Substantia nigra (tissue), 51 donors: ENCODE measurements at places on chromosomes 4 and X.

DNA sequence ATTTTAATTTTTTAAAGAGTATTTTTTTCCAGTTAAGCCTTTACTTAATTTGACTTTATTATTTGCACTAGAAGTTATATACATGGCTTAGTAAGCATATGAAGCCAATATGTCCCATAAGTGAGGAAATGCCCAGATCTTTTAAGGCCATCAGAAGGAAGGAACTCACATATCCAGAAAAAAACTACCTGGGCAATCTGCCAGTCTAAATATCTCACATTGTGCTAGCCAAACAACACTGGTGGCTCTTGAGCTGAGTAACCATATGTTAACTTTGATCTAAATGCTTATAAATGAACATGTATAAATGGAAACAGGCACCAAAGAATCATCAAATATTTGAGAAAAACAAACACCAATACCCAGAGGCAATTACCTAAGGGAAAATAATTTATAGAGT, 138.6 kb upstream of the APOOL start:
- no peak for DNase-seq

- no peak for DNase-seq
Measured at GRCh38 chr4:158649111-158649680, 22.5 kb downstream of the C4orf46 start.

- DNase-seq, result no peak
Measured at GRCh38 chr4:74891037-74891436, 41.9 kb upstream of the PARM1 start.

GRCh38 chr4:184506527-184507121, 32.3 kb upstream of the IRF2 start:
- DNase-seq, result peak; percentile 22

DNA sequence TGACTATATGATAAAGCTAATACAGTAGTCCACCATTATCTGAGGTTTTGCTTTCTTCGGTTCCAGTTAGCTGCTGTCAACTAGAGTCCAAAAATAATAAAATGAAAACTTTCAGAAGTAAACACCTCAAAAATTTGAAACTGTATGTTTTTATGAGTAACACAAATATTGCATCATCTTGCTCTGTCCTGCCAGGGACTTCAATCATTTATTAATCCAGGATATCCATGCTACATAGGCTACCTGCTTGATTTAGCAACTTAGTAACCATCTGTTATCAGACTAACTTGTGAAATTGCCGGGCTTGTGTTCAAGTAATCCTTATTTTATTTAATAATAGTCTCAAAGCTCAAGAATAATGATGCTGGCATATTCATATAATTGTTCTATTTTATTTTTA, 1537.8 kb upstream of the PABPC4L start:
- no peak for DNase-seq

GRCh38 chr4:8105306-8106100, 53.1 kb downstream of the ABLIM2 start:
- DNase-seq, result no peak

- DNase-seq, result no peak
Measured at GRCh38 chrX:46117234-46117633, 428.0 kb downstream of the ZNF674 start.

GRCh38 chr4:183507925-183508696, 3.3 kb downstream of the ING2 start:
- DNase-seq, result no peak

GRCh38 chr4:137677863-137678262, 145.6 kb upstream of the PCDH18 start:
- DNase-seq, result no peak

DNA sequence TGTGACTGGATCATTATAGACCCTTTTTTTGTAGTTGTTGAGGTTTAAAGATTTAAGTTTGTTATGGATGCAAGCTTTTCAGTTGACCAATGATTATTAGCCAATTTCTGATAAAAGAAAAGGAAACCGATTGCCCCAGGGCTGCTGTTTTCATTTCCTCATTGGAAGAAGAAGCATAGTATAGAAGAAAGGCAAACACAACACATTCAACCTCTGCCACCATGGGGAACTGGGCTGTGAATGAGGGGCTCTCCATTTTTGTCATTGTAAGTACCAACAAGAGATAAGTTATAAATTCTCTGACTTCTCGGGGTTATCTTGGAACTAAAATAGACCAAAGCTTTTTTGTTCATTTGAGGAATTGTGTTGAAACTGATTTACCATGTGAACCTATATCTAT, at the start of gene CYBB:
Gene CYBB, plus strand, starts transcription at position 203 of the 400 bp plus-strand sequence. Its CDS starts 19 bp downstream, at position 222.
- no peak for DNase-seq

DNA sequence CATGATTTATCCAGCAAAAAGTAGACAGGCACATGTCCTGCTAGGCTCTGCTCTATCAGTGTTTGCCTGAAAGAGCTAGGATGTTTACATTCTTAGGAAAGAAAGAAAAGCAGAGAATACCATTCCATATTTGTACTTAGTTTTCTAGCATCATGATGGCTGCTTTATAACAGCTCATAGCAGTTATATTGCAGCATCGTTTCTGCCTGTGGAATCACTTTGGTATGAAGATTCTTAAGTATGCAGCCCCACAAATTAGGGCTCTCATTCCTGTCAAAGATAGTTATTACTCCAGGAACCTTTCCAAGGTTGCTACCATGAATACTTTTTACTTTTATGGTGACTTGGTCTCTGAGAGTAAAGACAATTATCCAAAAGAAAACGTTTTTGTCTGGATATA, 119.0 kb upstream of the MYOZ2 start:
- no peak for DNase-seq

GRCh38 chr4:145019346-145019745, 78.7 kb downstream of the ANAPC10 start:
- DNase-seq, result no peak

DNA sequence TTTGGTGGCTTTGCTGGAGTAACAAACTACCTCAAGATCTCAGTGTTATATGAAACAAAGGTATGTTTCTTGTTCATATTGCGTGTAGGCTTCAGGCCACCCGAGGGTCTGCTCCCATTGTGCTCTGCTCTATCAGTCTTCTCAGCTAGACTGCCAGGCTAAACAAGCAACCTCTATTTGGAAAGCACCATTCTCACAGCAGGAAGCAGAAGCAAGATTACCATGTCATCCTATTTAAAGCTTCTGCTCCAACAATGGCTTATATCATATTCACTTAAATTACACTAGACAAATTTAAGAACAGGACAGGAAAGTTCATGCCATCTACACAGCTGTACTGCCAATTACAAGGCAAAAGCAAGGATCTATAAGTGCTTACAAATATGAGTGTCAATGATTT, 385.8 kb downstream of the PPARGC1A start:
- no peak for DNase-seq

DNA sequence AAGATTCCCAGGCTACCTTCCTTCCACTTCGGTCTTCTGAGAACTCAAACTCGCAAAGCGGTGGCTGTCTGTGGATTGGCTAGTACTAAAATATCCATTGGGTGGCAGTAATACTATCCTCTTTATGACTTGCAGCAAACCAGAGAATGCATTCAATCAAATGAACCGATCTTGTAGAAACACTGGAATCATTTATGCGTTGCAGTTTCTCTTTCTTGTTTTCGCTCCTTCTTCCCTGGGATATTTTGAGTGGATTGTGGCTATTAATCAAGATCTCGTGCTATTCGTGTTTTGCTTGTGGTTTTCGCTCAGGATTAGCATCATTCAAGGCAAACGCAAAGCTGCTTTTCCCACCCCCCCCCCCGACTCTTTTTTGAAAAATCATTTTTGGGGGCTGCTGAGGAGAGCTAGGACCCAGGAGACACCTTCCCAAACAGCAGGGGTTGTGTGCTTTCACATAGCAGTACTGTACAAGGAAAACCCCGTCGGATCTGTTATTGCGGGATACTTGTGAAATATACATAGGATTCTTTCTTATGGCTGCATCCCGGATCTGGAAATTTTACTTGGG, at the start of gene IL1RAPL1:
Gene IL1RAPL1, plus strand, starts transcription at position 466 of the 571 bp plus-strand sequence.
- no peak for DNase-seq

DNA sequence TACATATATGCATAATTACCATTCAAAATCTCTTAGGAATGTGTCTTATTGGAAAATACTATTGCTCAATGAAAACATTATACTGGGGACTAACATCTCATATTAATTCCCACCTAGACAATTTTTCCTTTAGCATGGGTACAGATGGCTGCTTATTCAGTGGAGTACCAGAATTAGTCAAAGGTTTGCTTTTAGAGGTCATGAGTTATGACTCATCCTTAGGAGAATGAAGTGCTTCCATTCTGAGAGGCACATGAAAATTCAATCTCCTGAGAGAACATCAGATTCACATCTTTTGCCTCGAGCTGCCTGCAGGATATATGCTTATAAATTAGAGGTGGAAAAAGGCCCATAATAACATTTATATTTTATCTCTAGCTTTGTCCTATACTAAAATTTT, 378.0 kb upstream of the DMD start:
- no peak for DNase-seq

GRCh38 chr4:121390335-121390734, 9.5 kb upstream of the QRFPR start:
- no peak for DNase-seq

DNA sequence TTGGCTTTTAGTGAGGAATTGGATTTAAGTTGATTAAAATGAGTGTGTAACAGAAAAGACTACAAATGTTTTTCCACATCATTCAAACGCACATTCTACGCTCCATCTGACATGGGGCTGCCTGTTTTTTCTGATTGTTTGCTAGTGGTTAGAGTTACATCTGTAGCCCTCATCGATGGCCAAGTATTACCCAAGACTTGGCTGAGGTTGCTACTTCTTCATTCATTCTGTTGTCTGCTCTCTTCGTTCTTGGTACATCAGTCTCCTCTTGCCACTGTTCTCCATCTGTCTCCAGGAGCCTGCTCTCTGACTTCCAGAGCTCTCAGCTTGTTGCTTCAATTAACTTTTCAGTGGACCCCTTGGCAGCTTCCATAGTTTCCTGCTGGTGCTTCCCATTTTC, 1844.6 kb upstream of the TENM3 start:
- no peak for DNase-seq

- no peak for DNase-seq
Measured at GRCh38 chr4:174307694-174308093, 24.0 kb downstream of the CEP44 start.

- no peak for DNase-seq
Measured at GRCh38 chr4:164753873-164754488, at the start of gene SMIM31. Gene SMIM31, plus strand, starts transcription at chr4:164754131. Its CDS starts 16,313 bp downstream, at chr4:164770444.

DNA sequence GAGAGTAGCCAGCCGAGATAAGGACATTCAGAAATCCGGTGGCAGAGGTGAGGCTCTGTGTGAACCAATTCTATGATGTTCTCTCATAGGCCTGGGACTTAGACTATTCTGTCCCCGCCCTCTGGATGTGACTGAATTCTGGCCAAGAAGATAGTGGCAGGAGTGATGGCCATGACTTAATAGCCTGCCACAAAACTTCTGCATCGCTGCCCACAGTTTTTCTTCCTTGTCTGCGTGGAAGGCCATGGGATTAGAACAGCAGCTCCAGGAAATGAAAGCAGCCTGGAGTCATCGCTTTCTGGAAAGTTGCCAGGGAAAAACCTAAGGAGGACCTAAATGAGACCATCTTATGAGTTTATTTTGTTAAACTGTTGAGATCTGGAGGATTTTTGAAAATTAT, 134.7 kb downstream of the F11 start:
- no peak for DNase-seq

DNA sequence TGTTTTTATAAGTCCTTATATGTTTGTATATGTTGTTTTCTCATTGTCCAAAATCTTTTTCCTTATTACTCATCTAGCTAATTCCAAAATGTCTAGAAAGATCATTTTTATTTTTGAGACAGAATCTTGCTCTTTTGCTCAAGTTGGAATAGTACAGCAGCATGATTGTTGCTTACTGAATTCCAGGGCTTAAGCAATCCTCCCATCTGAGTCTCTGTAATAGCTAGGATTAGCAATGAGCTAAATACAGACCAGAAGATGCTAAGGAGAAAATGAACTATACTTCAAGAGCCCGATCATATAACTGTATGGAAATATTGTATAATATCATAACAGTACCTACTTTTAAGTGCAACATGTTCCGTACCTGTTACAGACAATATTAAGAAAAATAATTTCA, 1027.0 kb downstream of the STIM2 start:
- DNase-seq, result no peak

DNA sequence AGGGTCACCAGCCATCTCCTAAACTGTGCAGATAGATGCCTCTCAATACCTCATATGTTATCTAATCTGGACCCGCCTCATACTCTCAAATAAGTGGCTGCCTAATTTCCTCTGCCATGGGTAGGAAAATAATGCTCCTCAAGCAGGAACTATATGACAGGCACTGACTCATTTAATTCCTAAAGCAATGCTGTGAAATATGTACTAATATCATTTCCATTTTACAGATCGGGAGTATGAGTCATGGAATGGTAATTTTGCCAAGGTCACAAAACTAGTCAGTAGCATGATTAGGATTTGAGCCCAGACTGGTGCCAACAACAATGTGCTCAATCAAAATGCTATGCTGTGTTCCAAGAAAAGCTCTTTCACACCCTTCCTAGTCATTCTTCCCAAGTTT, 3.0 kb upstream of the NXT2 start:
- no peak for DNase-seq

DNA sequence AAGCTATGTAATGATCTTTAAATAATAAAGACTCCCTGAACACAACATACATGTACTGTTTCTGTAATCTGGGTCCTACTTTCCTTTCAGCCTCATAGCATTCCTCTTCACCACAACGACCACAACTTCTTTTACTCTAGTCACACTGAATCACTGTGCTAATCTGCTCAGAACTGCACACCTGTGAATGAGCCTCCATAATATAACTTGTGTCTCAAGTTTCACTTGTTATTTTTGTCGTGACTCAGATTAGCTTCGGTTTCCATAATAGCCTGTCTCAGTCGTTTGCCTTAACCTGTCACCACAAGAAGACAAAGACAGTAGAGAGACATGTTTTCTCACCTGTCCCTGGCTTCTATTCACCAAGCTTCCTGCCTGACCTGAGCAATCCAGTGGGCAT, 61.8 kb downstream of the MAGED1 start:
- no peak for DNase-seq

GRCh38 chr4:155428128-155428527, 51.4 kb upstream of the MAP9 start:
- DNase-seq, result no peak

GRCh38 chrX:129791961-129792570, 12.3 kb downstream of the SASH3 start:
- DNase-seq, result no peak

DNA sequence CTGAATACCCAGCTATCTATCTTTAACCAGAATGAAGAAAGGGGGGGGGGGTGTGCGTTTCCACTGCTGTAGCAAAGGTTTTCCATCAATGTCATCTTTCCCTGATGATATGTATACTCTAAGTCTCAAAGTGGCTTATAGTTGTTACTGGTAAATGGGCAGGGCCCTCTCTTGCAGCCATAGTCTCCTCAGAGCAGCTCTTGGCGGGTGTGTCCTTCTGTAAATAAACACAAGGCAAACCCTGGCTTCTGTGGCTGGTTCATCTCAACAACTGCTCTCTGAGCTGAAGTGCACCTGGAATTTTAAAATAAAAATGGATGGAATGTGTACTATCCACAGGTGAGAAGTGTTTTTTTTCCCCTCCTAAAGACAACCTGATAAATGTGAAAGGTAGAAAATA, 57.5 kb upstream of the SCML1 start:
- DNase-seq, result no peak

GRCh38 chr4:163164591-163164990, 2.1 kb downstream of the NAF1 start:
- DNase-seq, result no peak

GRCh38 chr4:38818441-38818976, 13.9 kb upstream of the TLR1 start:
- no peak for DNase-seq
